Nucleus accumbens (tissue), 56 donors: ENCODE measurements at places on chromosomes 7 and 10.

DNA sequence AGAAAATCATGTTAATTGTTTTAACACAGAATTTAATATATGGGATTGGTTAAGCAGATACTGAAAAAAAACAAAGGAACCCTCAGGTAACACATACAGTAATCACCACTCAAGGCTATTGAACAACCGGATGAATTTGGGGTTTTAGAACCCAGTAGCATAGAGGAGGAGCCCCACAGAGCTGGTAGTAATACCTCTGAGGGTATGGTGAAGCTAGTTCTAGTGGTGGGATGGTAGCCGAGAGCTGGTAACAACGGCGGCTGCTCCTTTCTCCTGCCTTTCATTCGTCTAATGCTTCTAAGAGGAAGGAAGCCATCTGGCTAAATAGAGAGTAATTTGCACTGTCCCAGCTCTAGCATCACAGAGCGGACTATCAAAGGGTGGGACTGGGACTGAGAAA is 52.2 kb downstream of the WAC start:
- no peak for DNase-seq

DNA sequence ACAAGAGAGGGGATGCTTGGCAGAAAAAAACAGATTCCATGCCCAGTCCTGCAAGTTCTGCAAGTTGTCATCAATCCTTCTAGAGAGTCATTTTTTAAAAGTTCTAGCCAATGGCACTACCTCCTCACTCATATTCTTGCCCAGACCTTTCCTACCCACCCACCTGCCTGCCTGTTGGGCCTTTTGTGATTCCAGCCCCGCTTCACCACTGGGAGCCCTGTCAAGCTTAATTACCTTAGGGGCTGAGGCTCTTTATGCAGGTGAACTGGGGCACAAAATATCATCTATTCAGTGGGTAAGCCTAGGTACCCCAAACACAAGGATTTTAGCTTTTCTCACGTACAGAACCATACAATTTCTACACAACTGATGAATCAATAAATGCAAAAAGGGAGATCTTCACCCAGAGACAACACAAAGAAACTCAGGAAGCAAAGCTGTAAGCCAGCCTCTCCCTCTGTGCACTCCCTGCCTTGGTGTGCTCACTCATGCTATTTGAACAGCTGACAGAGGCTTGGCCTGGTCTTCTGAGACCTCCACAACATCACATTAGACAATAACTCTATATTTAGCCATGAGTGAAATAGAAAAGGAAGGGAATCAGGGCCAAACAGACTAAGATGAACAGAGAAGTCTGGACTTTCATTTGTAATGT is 222.6 kb downstream of the HTR7 start:
- no peak for DNase-seq

- no peak for DNase-seq
Observed at GRCh38 chr10:829241-829640, 102.3 kb downstream of the LARP4B start.

- DNase-seq, result no peak
Observed at GRCh38 chr7:2872296-2872874, 28.3 kb upstream of the GNA12 start.

DNA sequence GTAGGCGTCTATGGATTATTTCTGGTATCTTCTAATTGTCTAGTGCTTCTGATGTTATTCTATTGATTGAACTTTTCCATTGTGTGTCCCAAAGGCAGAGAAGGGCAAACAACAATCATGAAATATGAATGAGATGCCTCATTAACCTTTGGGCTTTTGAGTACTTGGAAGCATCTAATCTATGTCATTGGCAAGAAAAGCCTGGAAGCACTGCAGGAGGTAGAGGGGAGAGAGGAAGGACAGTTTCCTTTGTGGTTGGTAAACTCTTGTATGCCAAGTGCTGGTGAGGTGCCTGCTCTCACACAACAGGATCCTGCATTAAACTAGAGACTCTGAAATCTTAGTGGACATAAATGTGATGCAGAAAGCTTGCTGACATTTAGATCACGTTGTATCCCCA is 155.2 kb upstream of the TPK1 start:
- DNase-seq, result no peak

- no peak for DNase-seq
Observed at GRCh38 chr7:27868131-27868550, 128.2 kb downstream of the TAX1BP1 start.

DNA sequence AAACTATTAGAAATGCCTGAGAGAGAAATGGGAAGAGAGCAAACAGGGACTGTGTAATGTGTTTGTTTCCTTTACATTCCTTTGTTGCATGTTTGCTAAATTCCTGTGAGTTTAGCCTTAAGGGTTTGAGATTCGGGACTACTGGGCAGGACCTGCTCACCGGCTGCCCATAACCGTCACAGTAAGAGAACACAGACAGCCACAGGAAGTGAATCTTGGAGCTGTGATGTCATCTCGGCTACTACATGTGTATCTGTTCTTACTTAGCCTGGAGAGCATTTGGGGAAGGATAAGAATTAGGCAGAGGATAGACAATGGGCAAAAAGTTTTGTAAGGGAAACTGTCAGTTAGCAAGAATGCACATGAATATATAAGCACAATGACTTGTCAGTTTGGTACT is 485.1 kb upstream of the KLF6 start:
- DNase-seq, result no peak

DNA sequence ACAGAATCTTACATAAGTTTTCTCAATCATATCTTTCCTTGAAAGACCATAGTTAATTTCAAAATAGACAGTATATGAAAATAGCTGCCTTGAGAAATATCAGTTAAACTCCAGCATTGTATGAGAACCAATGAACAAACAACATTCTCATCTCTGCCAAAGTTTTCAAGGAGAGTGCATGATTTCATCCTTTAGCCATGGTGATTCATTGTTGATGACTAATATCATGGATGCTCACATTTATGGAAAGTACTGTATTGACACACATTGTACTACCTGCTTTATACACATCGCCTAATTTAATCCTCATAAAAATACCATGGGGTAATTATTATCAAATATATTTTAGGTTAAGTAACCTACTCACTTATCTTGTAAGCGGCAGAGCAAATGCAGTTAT is 250.3 kb downstream of the CNTNAP2 start:
- no peak for DNase-seq

GRCh38 chr10:69685802-69686585 is 55.9 kb downstream of the FAM241B start:
- DNase-seq, result peak; percentile 15

GRCh38 chr7:95317546-95317945 is 6.8 kb downstream of the PON1 start:
- DNase-seq, result no peak

DNA sequence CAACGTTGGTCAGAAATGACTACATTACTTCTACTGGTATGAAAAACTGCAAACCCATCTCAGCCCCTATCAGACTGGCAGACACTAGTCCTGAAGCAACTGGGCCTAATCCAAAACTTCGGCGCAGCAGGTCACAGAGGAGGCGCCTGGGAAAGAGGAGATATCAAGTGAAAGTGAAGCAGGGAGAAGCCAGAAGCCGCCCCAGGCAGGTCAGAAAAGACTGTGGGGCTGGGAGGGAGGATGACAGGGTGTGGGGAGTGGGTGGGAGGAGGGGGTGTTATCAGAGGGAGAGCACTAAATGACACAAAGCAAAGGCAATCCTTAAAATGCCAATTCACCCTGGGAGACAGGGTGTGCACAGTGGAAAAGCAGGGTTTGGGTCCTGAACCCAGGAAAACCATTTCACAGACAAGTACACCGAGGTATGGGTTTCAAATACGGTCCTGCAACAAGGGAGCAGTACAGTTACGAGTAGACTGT is 731 bp downstream of the CHCHD3 start:
- DNase-seq, result no peak

DNA sequence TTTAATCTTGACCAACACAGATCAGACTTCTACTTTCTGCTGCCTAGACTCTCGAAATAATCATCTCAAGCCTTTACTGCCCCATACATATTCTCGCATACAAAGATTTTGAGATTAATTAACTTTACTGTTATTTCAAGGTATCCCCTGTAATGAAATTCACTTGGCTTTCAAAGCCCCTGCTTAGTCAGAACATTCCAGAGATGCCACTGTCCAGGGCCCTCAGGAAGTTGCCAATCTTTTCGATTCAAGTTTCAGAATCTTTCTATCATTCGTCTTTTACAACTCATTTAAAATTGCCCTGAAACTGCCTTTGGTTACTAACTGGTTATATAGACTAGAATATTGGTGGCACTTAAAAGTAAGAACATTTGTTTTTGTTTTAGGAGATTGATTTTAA is 320.2 kb downstream of the CDK14 start:
- no peak for DNase-seq

DNA sequence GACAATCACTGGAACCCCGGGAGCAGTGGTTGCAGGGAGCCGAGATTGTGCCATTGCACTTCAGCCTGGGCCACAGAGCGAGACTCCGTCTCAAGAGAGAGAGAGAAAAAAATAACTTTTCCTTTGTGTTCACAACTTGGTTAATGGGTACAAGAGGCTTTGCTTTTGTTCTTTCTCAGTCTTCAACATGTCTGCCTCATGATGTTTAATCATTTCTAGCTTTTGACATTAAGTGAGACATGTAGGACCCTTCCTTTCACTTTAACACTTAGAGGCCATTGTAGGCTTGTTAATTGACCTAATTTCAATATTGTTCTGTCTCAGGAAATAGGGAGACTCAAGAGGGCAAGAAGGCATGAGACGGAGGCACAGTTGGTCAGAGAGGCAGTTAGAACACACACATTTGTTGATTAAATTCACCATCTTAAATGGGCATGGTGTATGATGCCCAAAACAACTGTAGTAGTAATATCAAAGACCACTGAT is 9.3 kb upstream of the CRCP start:
- no peak for DNase-seq

DNA sequence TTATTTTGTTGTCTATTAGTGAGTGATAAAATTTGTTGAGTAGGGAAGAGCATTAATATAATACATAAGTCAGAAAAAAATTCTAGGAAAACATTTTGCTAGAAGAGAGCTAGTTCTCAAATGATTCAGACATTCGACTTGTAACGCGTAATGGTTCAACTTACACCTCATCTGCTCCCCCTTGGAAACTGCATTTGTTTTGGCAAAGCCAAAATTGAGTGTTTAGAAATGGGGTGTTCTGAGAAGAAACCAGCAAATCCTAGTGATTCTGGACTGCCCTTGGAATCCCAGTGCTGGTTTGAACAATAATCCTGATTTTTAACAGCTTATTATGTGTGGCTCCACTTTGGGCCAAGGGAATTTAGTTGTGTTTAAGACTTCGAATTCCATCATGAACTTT is 475.7 kb downstream of the SUGCT start:
- DNase-seq, result no peak

- no peak for DNase-seq
Observed at GRCh38 chr7:20238754-20239324, 21.7 kb upstream of the MACC1 start.

- DNase-seq, result no peak
Observed at GRCh38 chr10:75547391-75548298, 116.2 kb downstream of the LRMDA start.

DNA sequence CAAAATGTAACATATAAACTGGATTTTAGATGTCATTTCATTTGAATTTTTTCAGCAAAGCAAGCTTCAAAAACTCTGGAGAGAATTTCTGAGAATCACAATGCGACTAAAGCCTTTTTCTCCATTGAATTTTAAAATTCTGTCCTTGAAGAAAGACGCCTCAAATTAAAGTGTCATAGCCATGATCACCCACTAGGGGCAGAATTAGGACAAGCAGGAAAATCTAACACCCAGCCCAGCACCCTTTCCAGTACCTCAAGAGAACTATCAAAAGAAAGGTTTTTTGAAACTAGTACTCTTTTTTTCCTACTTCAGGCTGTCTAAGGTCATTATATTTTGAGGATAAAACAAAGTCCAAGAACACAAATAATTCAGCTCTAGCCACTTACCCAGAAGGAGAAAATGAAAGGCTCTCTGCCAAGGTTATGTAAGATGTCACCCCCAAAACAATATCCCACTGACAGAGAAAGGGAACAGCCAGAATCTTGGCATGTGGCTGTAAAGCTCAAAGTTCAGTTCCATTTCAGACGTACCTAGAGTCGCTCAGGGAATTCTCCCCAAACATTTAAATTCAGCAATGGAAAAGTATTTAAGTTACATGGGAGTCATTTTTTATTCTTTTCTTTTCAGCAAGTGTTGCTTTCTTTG is 299.4 kb downstream of the SNX13 start:
- no peak for DNase-seq
